ENCODE measurements at places on chromosomes 5 and 9. TPM values are rescaled to one million over a fixed set of nuclear protein-coding genes. Genes with fewer than 3 reads are reported as not detected.

The SPINK4 gene
- total RNA-seq: not detected

The RANBP17 gene
- 4.2 TPM for total RNA-seq

The PAEP gene
- not detected for total RNA-seq

The C5 gene
- total RNA-seq: 2.4 TPM

The TMEM232 gene
- 1.7 TPM for total RNA-seq

The SAXO1 gene
- not detected for total RNA-seq

The IL4 gene
- total RNA-seq: not detected

The SCGB3A1 gene
- total RNA-seq: not detected

The GALNT10 gene
- total RNA-seq: 19.0 TPM

The FSTL4 gene
- not detected for total RNA-seq

The SOHLH1 gene
- not detected for total RNA-seq

The FOXD4 gene
- not detected for total RNA-seq

The KCNMB1 gene
- total RNA-seq: 2.2 TPM

The SLC4A9 gene
- total RNA-seq: 0.09 TPM

The GLIPR2 gene
- 19.7 TPM for total RNA-seq

The BTNL8 gene
- total RNA-seq: not detected

The TTC33 gene
- 14.1 TPM for total RNA-seq

The OGN gene
- 25.6 TPM for total RNA-seq

The PAPPA gene
- 9.8 TPM for total RNA-seq

The PCAT7 gene
- not detected for total RNA-seq

The WDR38 gene
- not detected for total RNA-seq

The ZNF483 gene
- 6.0 TPM for total RNA-seq

The MSX2 gene
- 2.8 TPM for total RNA-seq

The GLRA1 gene
- not detected for total RNA-seq

The GPR150 gene
- not detected for total RNA-seq

The WDR31 gene
- total RNA-seq: 4.9 TPM

The SLC23A1 gene
- not detected for total RNA-seq

The ANKRD31 gene
- 0.08 TPM for total RNA-seq

The RICTOR gene
- 22.7 TPM for total RNA-seq

The TLX3 gene
- total RNA-seq: not detected

The STPG3 gene
- total RNA-seq: not detected

The SNCAIP gene
- 2.9 TPM for total RNA-seq

The CATSPER3 gene
- total RNA-seq: 0.68 TPM

The GMCL2 gene
- total RNA-seq: not detected

The DOLPP1 gene
- 4.5 TPM for total RNA-seq

The SLC36A2 gene
- 0.29 TPM for total RNA-seq

The ANKRD18A gene
- total RNA-seq: 5.1 TPM

The GABRA1 gene
- not detected for total RNA-seq
